Uterus (tissue), 4 donors: ENCODE measurements at places on chromosomes 3 and 15. TPM values are rescaled to one million over a fixed set of nuclear protein-coding genes. Genes with fewer than 3 reads are reported as not detected.

CAV3 gene
- not detected for total RNA-seq

EIF3J gene
- total RNA-seq = 10.5 TPM

QARS1 gene
- total RNA-seq = 171 TPM

IMPG2 gene
- 2.6 TPM for total RNA-seq

ITIH3 gene
- total RNA-seq = 11.8 TPM

SLC27A2 gene
- total RNA-seq = not detected
